ENCODE measurements at places on chromosomes 12 and 14. TPM values are rescaled to one million over a fixed set of nuclear protein-coding genes. Genes with fewer than 3 reads are reported as not detected.

TMX1 gene
- total RNA-seq = 96.4 TPM

TAS2R43 gene
- 2.5 TPM for total RNA-seq

MAPKAPK5 gene
- total RNA-seq = 70.8 TPM

IFNG-AS1 gene
- total RNA-seq = not detected

TAMALIN gene
- 7.4 TPM for total RNA-seq

TTC5 gene
- 15.1 TPM for total RNA-seq

CCDC175 gene
- total RNA-seq = 0.24 TPM

DPF3 gene
- not detected for total RNA-seq

TULP3 gene
- total RNA-seq = 33.5 TPM

SDR9C7 gene
- 0.28 TPM for total RNA-seq

- no peak for DNase-seq
Observed at GRCh38 chr14:71713451-71713850, 218.8 kb upstream of the RGS6 start.

GRCh38 chr12:71299541-71300376 lies 139.8 kb upstream of the LGR5 start:
- DNase-seq = no peak

DNA sequence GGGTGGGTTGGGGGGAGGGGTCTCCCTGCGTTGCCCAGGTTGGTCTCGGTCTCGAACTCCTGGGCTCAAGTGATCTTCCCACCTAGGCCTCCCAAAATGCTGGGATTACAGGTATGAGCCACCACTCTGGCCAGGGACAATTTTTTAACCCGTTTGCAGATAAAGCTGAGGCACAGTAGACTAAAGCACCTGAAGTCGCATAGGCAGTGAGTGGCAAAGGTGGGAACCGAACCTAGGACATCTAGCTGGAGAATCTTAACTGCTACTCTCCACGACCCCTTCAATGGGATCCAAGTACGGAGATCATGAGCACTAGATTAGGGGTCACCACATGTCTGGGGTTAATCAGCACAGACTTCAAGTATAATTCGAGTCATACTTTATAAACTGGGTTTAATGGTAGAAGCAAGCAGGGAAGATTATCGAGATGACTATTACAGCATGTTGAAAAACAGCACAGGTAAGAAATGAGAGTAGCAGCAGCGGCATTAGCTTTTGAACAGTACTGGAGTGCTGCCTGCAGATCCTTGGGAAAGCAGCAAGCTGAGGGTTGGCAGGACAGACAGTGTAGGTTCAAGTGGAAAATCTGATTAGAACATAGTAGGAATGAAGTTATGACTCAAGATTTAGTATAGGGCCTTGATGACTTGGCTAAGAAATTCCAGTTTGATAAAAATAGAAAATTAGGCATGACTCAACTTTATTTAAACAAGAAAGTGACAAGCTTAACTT lies 23.9 kb downstream of the NID2 start:
- DNase-seq = no peak

GRCh38 chr12:108832730-108833354 lies 24.5 kb downstream of the SSH1 start:
- DNase-seq = no peak

GRCh38 chr14:51479584-51480325 lies 172.0 kb upstream of the FRMD6 start:
- no peak for DNase-seq

DNA sequence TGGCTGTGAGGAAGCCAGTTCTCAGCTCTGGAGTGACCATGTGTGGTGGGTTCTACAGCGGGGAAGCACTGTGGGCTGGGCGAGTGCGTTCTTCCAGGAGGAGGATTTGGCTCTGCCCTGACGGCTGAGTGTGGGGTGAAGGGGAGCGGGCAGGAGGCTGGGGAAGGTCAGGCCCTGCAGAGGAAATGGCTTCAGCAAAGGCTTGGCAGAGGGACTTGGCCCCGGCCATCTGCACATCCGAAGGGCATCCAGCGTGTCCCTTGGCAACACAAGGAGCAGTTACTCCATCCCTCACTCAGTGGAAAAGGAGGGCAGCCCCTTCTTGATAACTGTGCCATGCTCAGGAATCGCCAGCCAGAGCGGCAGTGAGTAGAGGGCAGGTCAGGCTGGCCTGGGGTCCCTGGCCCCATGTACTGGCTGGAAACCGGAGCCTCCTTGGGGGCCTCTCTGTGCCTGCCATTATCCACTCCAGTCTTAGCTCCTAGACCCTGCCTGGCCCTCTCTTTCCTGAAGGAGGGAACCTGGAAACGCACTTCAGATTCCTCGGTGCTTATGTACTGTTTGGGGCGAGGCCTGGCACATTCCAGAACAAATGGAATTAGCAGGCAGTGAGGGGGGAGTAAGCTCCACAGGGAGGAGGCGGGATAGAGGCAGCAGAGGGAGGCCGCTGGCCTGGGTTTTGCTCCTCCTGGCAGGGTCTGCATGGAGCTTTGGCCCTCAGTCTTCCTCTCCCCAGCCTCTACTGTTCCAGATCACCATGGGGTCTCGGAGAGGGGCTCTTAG lies 133.6 kb upstream of the NCOR2 start:
- DNase-seq = peak; percentile 62

GRCh38 chr14:91061056-91061887 lies 831 bp upstream of the RPS6KA5 start:
- no peak for DNase-seq

GRCh38 chr12:78442454-78442801 lies 422.1 kb upstream of the SYT1 start:
- no peak for DNase-seq

DNA sequence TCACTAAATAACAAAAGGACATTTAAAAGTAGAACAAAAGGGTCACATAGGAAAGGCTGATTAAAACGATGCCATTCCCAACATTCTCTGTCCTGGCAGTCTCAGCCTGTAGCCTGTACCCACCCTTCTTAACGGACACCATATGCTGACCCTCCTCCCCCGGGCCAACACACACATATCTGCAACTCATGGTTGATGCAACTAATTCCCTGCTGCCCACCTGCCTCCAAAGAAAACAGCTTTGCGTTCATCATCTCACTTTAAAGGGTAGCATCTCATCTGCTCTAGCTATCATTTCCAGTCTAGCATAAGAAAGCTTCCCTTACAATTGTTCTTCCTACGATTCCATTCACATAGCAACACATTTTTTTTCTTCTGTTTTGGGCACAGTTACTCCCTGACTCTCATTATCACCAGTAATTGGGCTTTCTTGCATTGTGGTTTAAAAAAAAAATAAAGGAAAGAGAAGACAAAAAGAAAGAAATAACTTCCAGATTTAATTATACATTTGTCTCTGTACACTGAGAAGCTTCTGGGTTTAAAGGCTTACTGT lies 92.9 kb downstream of the KCNC2 start:
- DNase-seq = no peak

- peak; percentile 38 for DNase-seq
Observed at GRCh38 chr14:74048281-74048680, 29.1 kb downstream of the BBOF1 start.

GRCh38 chr14:56216626-56217379 lies 98.6 kb downstream of the PELI2 start:
- DNase-seq = no peak

GRCh38 chr14:36976571-36977023 lies 195.8 kb downstream of the SLC25A21 start:
- no peak for DNase-seq

GRCh38 chr12:12379831-12380730 lies 23.2 kb downstream of the BORCS5 start:
- no peak for DNase-seq

DNA sequence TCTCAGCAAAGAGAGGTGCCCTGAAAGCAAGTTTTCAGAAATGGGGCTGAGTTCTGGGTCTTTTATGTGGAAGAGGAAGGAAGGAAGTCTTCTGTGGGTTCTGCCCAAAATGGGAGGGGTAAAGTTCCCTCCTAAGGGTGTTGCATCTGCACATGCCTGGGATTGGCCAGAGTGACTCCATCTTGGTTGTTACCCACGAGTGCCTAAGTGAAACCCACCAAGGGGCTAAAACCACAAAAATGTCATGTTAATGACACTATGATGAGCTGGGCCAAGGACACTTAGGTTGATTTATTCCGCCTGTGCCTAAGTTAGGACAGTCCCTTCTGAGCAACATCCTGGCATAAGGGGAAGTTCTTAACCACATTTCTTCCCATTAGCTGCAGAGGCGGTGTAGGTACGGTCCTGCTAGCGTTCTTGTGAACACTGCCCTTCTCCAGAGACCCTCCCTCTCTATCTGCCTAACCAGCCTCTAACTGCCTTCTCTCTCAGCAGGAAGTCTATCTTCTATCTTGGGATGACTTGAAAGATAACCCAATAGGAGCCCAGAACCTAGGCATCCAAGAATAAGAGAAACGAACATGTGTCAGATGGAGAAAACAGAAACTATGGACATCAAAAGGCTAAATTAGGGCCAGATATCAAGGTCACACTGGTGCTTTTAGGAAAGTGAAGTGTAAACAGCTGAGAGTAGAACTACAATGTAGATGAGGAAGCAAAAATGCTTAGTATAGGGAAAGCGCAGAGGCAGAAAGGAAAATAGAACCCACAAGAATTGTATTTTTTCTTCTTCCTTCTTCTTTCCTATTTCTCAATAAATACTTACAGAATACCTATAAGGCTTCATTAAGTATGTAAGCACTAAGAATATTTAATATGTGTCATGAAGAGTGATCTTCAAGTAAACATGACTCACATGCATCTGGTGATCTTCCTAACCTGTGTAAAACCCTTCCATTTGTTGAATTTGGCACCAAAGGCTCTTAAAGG lies 104.2 kb upstream of the AMN1 start:
- DNase-seq = no peak

- DNase-seq = no peak
Observed at GRCh38 chr12:104507672-104508071, 50.9 kb downstream of the CHST11 start.

- no peak for DNase-seq
Observed at GRCh38 chr14:73250781-73251500, 13.6 kb downstream of the PAPLN start.

DNA sequence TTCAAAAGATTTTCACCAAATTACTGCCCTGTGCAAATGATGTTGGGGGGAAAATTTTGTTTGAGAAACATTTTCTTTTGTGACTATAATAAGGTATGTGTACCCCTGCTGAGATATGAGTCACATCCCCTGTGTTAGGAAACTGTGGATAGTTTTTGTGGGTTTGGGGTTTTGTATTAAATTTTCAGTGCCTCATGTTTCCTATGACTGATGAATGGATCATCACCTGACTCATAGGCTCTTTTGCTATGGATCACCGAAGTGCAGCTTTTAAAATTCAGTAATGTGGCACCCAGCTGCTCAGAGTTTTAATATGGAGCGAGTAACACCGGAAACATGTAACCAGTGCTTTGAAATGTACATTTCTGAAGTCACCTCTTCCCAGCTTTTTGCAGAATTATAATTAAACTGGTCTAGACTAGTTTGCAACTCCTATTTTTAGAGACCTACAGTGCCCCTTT lies 167.4 kb upstream of the HMGA2 start:
- no peak for DNase-seq

DNA sequence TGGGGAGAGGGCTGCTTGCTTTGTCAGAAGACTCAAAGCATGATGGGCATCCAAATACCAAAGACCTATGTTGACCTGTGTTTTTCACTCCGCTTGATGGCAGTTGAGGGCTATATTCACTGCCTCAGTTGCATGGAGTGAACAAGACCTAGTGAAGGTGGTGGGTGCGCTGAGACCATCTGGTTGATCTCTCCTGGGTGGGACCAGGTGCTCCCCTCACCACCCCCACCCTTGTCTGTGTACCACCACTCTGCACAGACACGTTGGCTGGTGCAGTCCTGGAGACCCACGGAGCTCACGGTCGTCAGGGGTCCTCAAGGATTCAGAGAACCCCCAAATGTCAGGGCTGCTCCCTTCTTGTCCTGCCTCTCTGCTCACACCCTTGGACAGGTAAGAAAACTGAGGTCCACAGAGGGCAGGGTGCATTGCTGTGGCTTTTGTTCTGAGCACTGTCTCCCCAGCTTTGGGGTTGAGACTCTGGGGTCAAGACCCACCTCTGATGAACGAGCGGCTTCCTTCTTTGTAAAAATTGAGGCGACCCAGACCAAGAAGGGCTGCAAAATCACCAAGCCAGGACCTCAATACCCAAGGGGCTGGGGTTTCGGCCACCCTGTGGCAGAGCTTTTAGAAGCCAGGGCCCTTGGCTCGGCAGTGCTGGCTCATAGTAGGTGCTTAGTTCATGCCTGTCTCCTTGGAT lies 166.3 kb upstream of the RTL1 start:
- no peak for DNase-seq

- no peak for DNase-seq
Observed at GRCh38 chr12:50984586-50985298, 32.4 kb downstream of the HIGD1C start.

DNA sequence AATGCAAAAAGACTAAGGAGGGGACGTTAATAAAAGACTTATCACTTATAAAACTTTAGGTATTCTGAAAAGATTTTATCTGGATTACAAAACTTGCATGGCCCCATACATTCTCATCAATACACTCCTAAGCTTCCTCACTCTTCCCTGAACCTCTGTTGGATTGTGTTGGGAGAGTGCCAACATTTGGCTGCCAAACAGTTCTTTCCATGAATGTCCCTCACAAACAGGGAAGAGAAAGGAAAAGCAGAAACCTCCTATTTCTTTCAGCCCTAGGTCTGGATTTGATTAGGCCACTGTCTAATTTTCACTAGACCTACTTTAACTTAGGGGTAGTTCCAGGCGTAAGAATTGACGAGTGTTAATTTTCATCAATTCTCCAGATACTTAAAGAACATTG lies 11.7 kb downstream of the PTHLH start:
- no peak for DNase-seq

GRCh38 chr14:54739514-54739913 lies 163.1 kb downstream of the GCH1 start:
- no peak for DNase-seq

DNA sequence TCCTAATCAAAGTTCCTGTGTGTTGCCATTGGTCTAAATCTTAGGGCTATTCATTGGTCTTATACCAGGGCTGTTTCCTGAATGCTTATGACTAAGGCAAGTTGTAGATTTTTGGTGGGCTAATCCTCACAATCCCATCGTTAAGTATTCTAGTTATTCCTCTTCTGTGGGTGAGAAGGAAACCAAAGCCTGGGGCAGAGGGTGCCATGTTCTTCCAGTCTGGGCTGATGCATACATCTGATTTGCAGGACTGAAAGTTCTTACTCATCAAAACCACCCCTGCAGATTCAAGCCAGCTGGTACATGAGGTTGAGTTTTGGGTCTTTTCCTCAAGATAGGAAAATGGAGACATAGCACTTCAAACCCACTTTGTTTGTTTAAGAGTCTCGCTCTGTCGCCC lies 25.7 kb downstream of the PPP1CC start:
- DNase-seq = no peak
